Stimulated activated CD4-positive, alpha-beta T cell treated with anti-CD3 and anti-CD28 coated beads, Interleukin-15, amount 100 ng/mL, for 48 hours (primary cell): ENCODE measurements at places on chromosomes 11 and 22.

- DNase-seq = no peak
Observed at GRCh38 chr11:134049303-134049702, 19.6 kb upstream of the JAM3 start.

- DNase-seq = no peak
Observed at GRCh38 chr22:30305519-30305905, 16.2 kb upstream of the CASTOR1 start.

- DNase-seq = no peak
Observed at GRCh38 chr11:61701242-61701886, 21.2 kb downstream of the DAGLA start.

DNA sequence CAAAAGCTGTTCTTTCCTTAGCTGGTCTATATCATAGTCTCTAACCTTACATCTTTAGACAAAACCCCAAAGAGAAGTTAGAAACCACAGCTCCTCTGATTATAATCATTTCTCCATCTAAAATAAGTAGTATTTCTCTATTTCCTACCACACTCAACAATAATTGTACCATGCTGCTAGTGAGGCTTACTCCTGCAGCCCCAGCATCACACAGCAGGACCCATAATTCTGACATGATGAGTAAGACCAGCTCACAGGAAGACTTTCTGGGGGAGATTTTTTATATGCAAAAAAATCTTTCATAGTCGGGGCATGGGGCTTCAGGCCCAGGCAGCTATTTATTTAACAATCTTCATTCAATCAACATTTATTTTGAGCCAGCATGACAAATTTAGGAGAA is 441.6 kb downstream of the DYNC2H1 start:
- no peak for DNase-seq

GRCh38 chr11:111974446-111974845 is 37.3 kb downstream of the DIXDC1 start:
- no peak for DNase-seq

DNA sequence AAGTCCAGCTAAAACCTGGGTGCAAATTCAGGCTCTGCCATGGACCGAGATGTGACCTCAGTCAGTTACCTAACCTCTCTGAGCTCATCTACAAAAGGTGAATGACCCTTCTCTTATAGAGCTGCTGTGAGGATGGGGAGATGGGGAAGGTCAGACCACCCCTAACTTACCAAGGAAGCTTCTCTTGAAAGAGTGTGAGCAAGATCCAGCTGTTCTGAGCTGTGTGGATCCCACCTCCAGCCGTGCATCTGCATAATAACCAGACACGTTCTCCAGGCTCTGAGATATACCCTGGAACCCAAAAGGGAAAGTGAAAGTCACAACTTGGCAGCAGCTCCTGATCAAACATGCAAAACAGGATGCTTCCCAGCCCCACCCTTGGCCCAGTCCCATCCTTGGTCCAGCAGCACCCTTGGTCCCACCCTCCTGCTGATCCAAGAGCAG is at the start of gene APOL3:
APOL3 (minus strand) TSS at position 257 of the 444 bp plus-strand sequence. CDS start 11,700 bp downstream, outside the sequence.
- DNase-seq = no peak

- DNase-seq = no peak
Observed at GRCh38 chr22:41078931-41079330, 13.5 kb upstream of the EP300 start.

- no peak for DNase-seq
Observed at GRCh38 chr11:103354656-103355055, 245.4 kb downstream of the DYNC2H1 start.

- no peak for DNase-seq
Observed at GRCh38 chr11:2666828-2667570, 32.8 kb downstream of the KCNQ1OT1 start.
